ENCODE measurements at places on chromosomes 1 and 21.

- DNase-seq, result no peak
Measured at GRCh38 chr1:222931023-222931422, 116.2 kb downstream of the DISP1 start.

- DNase-seq, result no peak
Measured at GRCh38 chr1:153842006-153842471, 66.8 kb downstream of the SLC27A3 start.

GRCh38 chr1:110233861-110234260 is 23.7 kb downstream of the KCNC4 start:
- no peak for DNase-seq

DNA sequence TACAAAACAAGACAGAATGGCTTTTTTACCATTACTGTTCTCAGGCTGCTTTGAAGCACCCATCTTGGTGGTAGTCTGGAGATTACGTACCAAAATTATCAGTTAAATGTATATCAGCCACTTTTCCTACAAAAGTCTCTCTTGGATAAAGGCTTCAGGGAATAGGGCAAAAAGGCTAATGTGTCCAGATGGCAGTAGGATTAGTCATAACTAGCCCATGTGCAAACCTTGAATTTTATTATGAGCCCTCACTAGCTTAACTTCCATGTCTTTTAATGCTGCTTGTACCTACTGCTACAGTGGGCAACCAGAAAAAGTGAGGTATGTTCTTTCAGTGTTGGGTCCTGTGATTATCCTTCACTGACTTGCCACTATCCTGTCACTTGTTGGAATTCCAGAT is 51.0 kb downstream of the PLPPR4 start:
- DNase-seq, result no peak

DNA sequence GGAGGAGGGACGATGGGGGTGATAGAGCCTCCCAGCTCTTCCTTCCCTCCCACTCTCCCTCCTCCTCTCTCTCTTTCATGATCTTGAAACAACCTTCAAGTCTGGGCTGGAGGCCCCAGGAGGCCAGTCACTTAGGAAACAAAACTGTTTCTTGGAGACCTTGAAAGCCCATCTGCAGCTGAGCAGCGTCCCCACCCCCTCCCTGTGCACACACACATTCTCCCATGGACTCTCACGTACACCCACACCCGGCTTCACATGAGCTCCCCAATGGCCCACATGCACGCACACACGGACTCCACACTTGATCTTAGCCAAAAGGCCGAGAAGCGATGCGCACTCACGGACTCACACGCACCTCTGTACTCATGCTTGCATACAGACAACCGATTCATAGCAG is 3.2 kb upstream of the ATP1A2 start:
- no peak for DNase-seq

DNA sequence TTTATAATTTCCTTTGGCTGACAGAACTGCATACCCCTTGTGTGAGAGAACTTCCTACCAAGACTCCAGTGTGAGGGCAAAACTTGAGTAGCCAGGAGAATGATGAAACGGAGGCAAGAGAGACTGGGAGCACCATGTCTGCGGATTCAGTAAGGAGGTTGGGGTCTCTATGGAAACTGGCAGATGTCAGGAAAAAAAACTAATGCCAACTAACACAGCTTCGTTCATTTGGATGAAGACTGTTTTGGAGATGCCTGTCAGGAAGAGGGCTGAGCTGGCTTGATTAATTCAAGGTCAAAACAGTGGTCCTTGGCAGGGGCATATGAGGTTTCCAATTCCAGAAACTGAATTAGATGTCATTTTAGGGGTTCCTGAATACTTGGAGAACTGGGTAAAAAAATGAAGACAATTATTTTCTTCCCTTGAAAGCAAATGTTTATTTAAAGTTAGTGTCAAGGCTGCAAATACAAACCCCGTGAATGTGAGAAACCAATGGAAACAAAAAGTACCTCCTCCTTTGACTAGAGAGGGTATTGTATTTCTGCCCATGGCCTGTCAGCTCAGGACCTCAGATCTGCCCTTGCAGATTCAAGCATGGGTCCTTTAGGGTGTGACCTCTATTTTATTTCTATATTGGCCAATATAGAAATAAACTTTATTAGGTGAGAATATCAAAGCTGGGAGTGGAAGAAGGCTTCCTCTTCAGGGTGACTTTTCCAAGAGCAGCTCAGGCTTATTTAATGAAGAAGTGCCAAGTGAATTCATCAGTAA is 110.5 kb downstream of the MAST2 start:
- DNase-seq, result no peak

GRCh38 chr21:21806711-21807597 is 808.7 kb downstream of the NCAM2 start:
- DNase-seq, result no peak

DNA sequence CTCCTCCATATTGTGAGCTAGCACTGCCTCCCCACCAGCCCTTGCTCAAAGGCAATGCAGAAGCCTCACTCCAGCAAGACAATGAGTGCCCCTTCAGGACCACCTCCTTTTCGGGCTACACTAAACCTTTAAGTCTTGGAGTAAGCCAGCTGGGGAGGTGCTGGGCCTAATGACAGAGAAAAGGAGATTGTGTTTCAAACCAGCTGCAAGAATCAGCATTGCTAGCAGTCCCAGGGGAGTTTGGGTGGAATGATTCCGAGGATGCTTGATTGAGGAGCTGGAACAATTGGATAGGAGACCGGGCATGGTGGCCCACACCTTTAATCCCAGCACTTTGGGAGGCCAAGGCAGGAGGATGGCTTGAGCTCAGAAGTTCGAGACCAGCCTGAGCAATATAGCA is 54.1 kb upstream of the GPR37L1 start:
- DNase-seq, result no peak

DNA sequence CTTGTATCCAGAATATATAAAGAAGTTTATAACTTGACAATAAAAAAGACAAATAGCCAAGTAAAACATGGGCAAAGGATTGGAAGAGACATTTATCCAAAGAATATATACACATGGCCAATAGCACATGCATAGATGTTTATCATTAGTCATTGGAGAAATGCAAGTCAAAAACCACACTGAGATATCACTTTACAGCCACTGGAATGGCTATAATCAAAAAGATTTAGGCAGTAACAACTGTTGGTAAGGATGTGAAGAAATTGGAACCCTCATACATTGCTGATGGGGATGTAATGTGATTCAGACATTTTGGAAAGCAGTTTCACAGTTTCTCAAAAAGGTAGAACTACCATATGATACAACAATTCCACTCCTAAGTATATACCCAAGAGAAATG is 51.1 kb downstream of the SLC44A5 start:
- DNase-seq, result no peak

DNA sequence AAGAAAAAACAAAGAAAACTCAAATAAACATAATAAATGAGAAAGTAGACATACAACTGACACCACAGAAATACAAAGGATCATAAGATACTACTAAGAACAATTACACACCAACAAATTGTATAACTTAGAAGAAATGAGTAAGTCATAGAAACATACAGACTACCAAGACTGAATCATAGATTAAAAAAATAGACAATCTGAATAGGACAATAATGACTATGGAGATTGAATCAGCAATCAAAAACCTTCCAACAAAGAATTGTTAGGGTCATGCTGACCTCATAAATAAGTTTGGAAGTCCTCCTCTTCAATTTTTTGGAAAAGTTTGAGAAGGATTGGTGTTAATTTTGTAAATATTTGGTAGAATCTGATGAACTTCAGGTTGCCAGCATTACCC is 159.0 kb downstream of the PTBP2 start:
- DNase-seq, result no peak

GRCh38 chr1:78902641-78903040 is 103.9 kb downstream of the ADGRL4 start:
- DNase-seq, result no peak

DNA sequence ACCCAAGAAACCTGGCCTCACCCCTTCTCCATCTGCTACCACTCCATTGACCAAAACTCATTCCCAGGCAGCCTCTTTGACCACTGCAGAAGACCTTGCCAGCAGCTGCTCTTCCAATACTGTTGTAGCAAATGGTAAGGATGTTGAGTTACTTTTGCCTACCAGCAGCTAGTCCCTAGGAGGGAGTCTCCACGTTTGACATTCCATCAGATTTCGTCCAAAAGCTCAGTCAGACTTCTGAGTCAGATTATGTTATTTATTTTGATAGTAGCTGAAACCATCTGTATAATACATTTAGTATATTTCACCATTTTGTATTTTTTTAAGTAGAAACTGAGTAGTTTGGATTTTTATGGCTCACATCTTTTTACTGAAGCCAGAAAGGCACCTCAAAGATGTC is 51.5 kb upstream of the WNT2B start:
- no peak for DNase-seq

DNA sequence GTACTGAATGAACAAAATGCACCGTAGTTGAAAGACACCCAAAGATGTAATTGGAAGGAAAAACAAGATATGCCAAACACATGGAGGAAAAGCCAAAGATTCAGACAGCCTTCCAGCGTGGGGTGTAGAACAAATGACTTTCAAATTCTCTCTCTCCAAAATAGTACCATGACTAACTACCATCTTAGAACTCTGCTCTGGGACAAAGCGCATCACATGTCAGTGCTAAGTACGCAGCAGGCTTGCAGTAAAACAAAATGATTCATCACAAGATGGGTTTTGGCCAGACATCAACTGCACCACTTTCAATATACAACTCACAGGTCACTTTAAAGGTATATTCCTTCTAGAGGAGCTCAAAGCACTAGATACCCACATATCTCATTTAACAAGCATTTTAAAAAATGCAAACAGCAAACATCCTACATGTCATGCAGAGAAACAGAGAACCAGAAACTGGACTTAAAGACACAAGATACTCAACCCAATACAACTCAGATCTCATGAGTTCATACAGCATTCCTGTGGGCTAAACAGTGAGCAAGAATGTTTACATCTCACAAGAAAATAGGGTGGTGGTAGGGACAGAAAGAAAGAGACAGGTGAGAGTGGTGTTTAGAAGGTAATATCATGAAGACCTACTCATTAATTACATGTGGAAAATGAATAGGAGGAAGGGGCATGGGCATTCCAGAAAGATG is 75.7 kb downstream of the BCAR3 start:
- no peak for DNase-seq

GRCh38 chr1:209850342-209850979 is 22.7 kb downstream of the UTP25 start:
- no peak for DNase-seq

DNA sequence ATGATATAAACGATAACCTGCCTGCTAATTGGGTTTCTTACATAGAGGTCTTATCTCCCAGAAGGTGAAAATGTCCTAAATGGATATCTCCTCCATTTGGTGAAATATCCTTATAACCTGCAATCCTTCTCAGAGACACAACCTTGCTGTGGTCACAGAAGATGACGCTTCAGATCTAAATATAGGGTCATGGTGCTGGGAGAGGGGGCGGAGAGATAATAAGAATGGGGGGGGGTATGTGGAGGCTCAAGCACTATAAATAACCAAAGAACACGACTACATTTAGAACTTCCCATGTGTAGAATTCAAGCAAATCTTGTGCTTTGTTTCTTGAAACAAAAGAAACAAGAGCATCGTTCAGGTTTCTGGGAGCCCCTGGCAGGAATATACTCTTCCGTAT is 260.6 kb upstream of the ESRRG start:
- no peak for DNase-seq
